Hematopoietic multipotent progenitor cell treated with erythropoietin and hydrocortisone succinate and interleukin-3 and kit ligand, for 8 days (in vitro differentiated cells): ENCODE measurements at places on chromosomes 4 and X.
A peak's percentile ranks its signal among the peaks of the same experiment; 100 is the strongest.

- no peak for DNase-seq
Measured at GRCh38 chr4:39154009-39154408, 28.3 kb upstream of the WDR19 start.

- no peak for DNase-seq
Measured at GRCh38 chr4:8215001-8215427, 15.9 kb downstream of the SH3TC1 start.

GRCh38 chrX:87299563-87300160 is 217.9 kb upstream of the KLHL4 start:
- peak; percentile 5 for DNase-seq

DNA sequence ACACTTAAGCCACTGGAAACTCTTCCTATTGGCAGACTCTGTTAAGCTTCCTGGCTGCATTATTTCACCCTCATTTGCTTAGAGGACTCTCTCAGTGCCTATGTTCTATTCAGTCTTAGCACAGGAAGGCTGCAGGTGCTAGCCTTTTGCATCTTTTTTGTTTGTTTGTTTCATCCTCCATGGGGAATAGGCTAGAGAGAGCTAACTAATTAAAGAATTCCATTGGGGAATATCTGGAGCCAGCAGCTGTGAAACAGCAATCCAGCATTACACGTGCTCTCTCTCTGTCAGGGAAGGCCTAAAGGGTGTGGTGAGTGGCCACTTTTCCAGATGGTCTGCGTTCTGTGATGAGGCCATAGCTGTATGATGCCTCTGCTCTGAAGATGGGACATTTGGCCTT is 633.6 kb downstream of the SPRY1 start:
- DNase-seq: no peak

DNA sequence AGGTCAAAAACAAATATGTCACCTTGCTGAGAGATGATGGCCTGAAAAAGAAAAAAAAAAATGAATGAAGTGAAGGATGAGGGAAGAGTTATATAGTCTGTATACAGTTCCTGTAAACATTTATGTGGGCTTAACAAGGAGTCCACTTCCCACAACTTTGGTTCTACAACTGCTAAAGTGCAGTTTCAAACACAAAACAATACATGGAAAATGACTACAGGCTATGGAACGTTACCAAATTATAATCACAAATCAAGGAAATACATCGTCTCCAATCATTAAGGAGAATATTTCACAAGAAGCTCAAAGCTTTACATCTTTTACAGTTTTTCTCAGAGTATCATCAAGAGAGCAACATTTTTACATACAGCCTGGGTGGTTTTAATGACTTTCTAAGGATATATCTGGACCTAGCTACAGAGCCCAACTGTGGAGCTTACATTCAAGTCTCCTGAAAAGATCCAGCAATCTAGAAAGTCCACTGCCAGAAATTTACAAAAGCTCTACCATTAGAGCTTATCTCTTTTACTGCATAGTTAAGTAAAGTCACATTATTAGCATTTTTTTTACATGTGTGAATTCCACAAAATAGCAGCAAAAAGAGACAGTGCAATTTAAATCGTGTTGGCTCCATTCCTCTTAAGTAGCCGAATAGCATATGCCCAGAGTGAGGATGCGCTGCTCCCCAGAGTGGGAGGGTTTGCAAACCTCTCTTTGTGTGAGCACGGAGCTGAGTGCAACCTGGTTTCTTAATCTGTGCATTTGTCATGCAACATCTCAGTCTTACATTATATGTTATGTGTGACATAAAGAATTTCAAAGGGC is 128.3 kb downstream of the MANBA start:
- no peak for DNase-seq

- no peak for DNase-seq
Measured at GRCh38 chrX:153673428-153674218, at the start of gene PNCK. TSS of gene PNCK (minus strand) at chrX:153673813. CDS start at chrX:153673076, 737 bp downstream.

DNA sequence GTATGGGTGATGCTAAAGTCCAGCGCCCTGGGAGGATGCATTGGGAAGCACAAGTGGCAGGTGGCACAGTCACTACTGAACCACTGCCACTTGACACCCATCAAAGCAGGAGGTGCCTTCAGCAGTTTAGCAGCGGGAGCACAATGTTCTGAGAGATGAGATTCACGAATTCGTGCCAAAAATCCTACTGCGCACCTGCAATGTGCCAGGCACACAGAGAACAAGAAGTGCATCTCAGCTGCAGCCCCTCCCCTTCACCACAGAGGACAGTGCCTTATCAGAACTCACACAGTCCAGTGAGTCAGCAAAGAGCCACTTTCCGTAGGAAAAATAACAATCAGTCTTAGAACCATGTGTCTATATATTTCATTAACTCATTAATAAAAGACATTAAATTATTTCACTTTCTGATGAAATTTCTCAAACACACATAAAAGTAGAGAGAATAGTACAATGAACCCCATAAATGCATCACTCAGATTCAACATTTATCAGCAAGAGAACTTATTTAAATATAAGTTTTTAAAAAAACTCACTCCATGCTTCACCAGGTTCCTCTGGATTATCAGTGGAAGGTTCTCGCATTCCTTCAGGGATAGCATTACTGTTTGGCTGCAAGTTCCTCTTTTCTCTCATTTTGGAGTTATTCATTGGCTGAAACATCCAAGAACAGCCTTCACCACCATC is 47.0 kb downstream of the BEND2 start:
- peak; percentile 93 for DNase-seq

GRCh38 chrX:26915064-26915463 is 548.1 kb downstream of the PPP4R3C start:
- DNase-seq: no peak

GRCh38 chr4:6178757-6179156 is 21.6 kb downstream of the JAKMIP1 start:
- DNase-seq: no peak

DNA sequence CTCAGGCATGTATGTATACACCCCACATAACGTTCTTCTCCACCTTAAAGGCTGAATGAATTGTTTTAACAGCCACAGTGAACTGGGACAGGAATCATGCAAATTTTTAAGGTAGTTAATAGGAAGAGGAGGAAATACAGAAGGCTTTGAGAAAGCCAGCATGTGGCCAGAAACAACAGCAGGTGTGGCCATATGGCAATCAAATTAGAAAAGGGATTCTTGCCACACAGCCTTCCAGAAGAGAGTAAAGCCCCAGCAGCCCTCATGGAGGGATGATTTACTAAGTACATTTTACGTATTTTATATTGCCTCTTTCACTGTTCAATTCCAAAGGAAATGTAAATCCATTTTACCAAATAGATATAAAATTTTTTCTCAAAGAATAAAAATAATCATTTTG is 792.2 kb downstream of the ADGRL3 start:
- DNase-seq: no peak

GRCh38 chr4:102438396-102439235 is 62.5 kb upstream of the NFKB1 start:
- peak; percentile 23 for DNase-seq

GRCh38 chrX:40471965-40472648 is 108.7 kb upstream of the ATP6AP2 start:
- DNase-seq: no peak

DNA sequence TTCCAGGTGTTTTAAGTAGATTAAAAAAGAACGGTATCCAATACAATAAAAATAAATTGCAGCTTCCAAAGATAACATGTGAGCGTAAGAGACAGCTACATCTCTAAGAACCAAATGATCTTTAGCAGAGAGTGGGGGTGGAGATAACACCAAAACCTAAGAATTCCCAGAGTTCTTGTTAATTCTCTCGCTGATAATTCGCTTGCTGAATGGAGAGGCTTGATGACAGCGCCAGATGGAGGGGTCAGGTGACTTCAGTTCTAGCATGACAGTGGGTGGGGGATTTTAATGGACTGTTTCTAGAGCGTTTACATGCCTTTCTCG is 2.3 kb downstream of the CLCN4 start:
- peak; percentile 94 for DNase-seq

DNA sequence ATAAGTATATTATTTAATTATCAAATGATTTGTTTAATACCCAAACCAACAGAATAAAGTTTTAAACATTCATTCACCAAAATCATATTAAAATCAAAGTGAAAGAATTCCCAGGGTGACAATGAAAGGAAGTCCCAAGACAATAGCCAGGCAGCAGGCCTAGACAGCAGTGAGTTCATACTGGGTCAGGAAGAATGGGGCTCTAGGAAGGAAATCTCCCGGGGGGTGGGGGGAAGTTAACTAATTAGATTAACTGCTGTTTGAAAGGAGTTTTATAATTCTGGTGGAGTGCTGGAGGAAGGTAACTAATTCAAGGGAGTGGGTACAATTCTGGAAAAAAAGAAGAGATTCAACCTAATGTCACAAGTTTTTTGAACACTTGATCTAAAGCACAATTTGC is 104.1 kb downstream of the ZAR1 start:
- DNase-seq: no peak

GRCh38 chr4:6162885-6163284 is 37.5 kb downstream of the JAKMIP1 start:
- DNase-seq: no peak

- DNase-seq: no peak
Measured at GRCh38 chr4:182124359-182124758, 118.8 kb upstream of the TENM3 start.

DNA sequence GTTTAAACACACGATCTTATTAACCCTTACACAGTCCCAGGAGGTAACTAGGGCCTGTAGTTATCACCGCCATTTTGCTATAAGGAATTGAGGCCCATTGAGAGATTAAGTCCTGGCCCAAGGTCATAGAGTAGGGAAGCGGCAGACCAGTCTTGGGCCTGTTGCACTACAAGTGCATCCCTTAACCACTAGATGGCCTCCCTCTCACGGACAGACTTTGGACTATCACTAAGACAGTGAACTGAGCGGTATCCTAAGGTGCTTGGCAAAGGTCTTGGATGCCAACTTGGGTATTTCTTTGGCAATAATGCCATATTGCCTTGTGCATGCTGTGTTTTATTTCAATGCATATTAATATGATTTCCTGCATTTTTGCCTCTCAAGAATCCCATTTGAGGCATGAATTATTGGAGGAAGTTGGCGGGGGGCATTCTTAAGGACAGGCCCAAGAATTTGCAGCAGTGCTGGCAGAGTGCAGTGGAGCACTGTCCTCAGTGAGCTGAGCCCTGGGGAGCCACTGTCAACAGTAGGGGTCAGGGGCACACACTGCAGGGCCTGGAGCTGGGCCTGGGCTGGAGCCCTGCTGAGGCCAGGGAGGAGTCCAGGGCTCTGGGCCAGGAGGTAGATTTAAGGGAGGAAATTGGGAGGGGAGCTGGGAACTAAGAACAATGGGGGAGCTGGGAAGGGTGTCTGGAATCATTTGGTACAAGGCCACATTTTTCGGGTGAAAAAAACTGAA is 147.4 kb downstream of the SMIM20 start:
- DNase-seq: peak; percentile 49

GRCh38 chrX:348461-349117 is 30.0 kb upstream of the GTPBP6 start:
- DNase-seq: no peak

DNA sequence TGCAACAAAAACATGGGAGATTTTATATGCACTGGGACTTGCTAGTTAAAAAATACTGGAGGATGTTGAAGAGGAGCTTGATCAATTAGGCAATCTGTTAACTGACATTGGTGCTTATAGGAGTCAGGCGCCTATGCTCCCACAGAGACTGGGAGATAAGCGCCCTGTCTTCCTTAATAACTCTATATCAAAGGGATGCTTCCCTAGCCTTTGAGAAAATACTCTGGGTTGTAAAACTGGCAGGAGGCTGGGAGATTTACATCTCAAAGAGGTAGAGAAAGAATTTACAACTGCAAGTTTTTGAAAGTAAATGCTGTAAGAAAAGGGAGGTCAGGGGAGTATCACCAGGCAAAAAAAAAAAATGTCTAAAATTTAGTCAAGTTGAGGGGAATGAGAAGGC is 325.4 kb downstream of the PCDH10 start:
- no peak for DNase-seq

DNA sequence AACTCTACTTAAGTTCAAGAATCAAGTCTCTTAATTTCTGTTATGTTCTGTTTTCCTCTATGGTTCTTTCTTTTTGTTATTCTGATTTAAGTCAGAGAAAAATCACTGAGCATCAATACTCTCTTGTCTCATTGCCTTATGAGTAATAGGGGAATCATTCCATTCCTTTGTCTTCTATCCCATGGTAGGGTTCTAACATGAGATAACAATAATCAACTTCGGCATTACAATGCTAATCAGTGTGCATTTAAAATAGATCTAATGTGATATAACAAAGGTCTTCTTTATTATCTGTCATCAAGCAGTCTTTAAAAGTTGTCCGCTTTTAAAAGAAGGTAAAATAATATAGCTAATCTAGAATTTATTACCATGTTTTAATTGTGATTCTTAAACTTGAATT is 446.9 kb downstream of the IL15 start:
- no peak for DNase-seq

DNA sequence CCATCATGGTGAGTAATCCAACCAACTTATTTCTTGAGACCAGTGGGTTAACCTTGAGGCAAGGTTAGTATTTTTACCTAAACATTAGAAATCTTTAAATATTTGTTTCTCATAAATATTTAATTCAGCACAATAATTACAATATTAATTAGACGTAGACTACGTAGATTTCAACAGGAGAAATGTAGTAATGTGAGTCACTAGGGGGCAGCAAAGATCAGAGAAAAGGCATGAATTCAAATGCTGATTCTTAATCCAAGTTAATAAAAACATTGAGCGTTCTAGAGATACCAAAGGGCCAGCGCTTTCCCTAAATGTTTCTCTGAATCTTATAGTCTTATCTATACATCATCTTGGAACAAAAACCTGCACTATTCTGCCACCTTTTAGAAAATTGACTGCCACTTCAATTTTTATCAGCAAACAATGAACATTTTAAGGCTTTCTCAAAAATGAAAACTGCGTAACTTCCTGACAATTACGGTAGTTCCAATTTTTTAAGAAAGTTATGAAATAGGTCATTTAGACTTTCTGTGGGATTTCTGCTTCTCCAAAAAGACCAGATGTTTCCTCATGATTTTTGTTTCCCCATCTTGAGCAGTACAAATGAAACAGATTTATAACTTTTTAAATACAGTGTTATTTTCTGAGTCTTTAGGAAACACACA is 180.7 kb downstream of the GASK1B start:
- DNase-seq: peak; percentile 89

DNA sequence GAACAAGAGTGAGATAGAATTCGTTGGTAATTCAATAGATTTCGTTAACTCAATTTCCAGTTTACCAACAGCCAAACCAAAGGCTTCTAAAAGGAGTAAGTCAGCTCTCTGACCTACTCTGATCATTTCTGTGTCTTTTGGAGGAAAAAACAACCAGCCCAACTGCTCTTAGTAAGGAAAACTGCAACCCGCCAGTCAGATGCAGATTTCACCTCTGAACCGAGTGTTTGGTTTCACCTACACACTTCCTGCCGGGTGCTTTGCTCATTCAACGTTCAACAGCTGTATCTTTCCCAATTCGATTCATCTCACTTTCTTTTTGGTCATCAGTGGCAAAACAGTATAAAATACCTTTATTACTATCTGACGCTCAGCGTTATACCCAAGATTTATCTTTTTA is 24.5 kb downstream of the TMSB4X start:
- no peak for DNase-seq

DNA sequence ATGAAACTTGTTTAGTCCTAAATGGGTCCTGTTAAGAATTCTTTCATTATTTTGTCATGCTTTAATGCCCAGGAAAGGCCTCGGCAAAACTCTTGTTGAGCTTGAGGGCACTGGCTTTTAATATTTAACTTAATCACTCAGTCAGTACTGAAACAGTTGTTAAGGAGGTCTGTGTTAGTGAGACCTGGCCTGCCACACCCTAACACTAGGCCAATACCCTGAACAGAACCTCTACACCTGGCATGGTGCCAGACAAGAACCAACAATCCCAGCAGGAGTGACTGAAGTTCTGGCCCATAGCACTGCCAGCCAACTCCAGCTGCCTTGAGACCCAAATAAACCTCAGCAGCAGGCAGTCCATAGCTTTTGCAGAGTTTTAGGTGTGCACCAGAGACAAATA is 85.7 kb upstream of the ITM2A start:
- DNase-seq: no peak
